ENCODE measurements at places on chromosomes 7 and 10. TPM values are rescaled to one million over a fixed set of nuclear protein-coding genes. Genes with fewer than 3 reads are reported as not detected.

HMX3 gene
- polyA plus RNA-seq = not detected

FAM25A gene
- not detected for polyA plus RNA-seq

ODAD2 gene
- 0.96 TPM for polyA plus RNA-seq

- DNase-seq = no peak
Observed at GRCh38 chr7:67364441-67365017, 367.9 kb downstream of the TYW1 start.

FAM180A gene
- not detected for polyA plus RNA-seq

- DNase-seq = no peak
Observed at GRCh38 chr7:151689196-151689971, 169.7 kb upstream of the RHEB start.

GRCh38 chr10:92891885-92892690, 43.8 kb downstream of the EXOC6 start:
- no peak for DNase-seq

SFRP4 gene
- polyA plus RNA-seq = 2.3 TPM

DNA sequence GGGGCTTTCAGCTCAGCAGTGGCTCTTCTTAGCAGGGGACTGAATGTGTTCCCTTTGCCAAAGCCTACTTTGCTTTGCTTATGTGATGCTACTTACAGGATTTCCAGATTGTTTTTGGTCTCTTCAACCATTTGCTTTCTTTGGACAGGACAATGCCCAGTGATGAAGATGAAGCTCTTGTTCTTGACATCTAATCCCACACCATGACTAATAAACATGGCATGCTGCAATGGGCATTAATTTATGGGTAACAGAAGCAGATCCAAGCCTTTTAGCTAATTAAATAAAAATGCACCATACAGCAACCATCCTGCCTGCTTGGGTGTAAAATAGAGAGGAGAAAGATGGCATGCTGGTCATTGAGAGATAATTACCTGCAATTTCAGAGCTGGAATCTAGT, 175.5 kb upstream of the ITGB1 start:
- no peak for DNase-seq
